ENCODE measurements at places on chromosomes 5 and 9.

GRCh38 chr9:109422641-109423040 lies 75.5 kb downstream of the PTPN3 start:
- ATAC-seq, result peak; percentile 68

DNA sequence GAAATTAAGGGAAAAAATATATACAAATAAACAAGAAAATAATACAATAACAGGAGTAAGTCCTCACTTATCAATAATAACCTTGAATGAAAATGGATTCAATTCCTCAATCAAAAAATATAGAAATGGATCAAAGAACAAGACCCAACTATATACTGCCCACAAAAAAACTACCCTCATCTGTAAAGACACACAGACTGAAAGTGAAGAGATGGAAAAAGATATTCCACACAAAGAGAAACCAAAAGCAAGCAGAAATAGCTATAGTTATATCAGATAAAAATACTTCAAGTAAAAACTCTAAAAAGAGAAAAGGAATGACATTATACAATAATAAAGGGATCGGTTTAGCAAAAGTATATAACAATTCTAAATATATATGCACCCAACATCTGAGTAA lies 66.5 kb downstream of the KIAA0825 start:
- no peak for ATAC-seq

GRCh38 chr5:35161652-35162273 lies 68.5 kb downstream of the PRLR start:
- ATAC-seq, result no peak

DNA sequence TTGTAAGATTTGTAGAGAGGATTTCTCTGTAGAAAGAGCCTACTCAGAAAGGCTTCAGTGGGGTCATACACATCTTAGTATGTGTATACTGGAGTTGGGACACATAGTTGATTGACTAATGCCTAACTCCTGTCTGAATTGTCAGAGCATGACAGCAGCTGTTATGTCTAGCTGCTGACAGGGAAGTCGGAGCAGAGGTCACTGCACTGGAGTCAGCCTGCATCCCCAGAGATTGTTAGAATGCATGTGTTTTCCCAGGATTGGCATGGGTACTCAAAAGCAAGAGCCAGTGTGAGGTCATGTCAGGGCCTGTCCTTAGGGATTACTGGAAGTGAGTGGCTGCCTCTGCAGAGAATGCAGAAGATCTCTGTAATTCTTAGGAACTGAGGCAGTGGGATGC lies 82.7 kb downstream of the ITGA1 start:
- ATAC-seq, result no peak

GRCh38 chr5:180423133-180423532 lies 70.0 kb upstream of the GFPT2 start:
- no peak for ATAC-seq

- no peak for ATAC-seq
Measured at GRCh38 chr5:76667495-76667894, 44.3 kb upstream of the F2RL2 start.

GRCh38 chr5:174245516-174246075 lies 200.1 kb downstream of the NSG2 start:
- ATAC-seq, result no peak

- no peak for ATAC-seq
Measured at GRCh38 chr9:87343816-87344430, 153.7 kb upstream of the DAPK1 start.

- no peak for ATAC-seq
Measured at GRCh38 chr9:110344821-110345220, 7.2 kb upstream of the TXNDC8 start.

- ATAC-seq, result peak; percentile 87
Measured at GRCh38 chr9:109914280-109915027, 134.5 kb downstream of the PALM2AKAP2 start.

DNA sequence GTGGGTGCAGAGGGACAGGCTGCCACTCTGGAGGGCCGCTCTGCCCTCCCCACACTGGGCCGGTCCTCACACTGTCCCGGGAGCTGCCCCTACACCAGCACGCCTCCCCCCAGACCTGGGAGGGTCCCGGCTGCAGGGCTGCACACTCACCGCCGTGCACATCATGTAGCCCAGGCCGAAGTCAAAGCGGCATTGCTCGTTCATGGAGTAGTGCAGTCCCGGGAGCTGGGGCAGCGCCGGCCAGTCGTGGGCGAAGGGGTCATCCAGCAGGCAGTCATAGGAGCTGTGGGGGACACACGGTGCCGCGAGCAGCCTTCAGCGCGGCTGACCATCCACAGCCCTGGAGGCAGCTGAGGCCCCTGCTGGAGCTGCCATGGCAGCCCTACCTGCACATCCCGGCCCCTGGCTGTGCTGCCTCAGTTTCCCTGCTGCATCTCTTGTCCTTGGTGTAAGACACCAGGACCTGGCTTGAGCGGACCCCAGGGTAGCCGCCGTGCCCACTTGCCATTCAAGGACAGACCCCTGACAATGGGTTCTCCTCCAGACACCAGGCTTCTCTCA lies 93.2 kb downstream of the ZNF354C start:
- no peak for ATAC-seq

DNA sequence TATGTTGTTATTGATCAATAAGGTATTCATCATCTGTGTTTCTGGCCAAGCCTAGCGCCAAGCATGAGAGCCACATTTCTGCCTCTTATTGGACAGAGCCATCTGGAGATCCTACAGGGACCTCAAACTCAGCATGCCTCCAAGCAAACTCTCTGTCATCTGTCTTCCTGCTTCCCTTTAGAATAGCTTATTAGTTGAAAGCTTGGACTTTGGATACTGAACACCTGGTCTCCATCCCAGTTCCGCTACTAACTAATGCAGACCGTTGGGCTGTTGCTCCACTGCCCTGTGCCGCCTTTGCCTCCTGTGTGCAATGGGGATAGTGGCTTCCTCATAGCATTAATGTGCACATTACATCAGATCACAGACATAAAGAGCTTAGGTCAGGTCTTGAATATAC lies 65.5 kb downstream of the MAP1B start:
- ATAC-seq, result no peak

GRCh38 chr5:112914584-112914983 lies 7.4 kb downstream of the REEP5 start:
- ATAC-seq, result no peak

GRCh38 chr9:72306761-72307160 lies 58.2 kb downstream of the ZFAND5 start:
- ATAC-seq, result no peak

GRCh38 chr5:132872788-132873118 lies 715 bp upstream of the LEAP2 start:
- ATAC-seq, result no peak

DNA sequence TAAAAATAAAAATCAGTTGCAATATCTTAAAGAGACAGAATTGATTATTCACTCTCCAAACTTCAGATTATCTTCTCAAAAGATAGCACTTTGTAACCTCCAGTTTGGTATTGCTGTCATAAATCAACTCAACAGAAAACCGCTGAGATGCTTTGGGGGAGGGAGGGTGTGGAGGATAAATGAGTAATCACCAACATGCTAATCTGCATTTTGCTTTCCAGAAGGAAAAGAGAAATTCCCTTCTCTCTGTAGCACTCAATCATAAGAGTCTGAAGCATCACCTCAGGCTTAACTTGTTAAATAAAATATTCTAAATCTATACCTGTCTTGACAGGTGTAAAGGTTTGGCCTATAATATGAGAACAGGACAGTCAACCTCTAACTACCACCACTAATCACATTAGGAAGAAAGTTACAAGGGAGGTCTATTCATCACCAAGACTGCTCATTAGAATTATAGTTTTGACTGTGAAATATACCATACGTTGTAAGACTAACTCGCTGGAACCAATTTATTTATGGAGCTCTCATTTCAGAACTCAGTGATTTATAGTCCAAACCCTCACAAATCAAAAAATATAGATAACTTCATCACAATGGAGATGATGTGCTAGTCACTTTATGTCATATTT lies 89.0 kb downstream of the PIK3R1 start:
- ATAC-seq, result no peak
